ENCODE measurements at places on chromosomes 11 and 22.

DNA sequence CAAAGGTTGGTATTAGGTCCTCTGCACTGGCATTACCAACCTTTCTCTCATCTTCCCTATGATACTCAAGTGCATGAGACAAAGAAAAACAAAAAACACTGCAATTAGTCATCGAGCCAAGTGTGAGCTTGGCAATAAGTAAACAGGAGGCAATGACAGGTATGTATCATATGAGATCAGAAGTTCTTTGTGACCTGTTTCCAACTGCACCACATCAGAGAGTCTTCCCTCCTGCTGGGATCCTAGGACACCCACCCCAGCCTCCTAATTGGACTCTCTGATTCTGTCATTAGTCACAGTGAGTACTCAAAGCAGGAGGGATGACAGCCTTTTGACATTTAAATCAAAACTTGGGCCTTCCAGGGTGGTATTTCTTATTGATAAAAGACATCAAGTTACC lies 7.8 kb upstream of the JAML start:
- no peak for DNase-seq

- DNase-seq, result no peak
These were observed 3.6 kb downstream of the C11orf87 start for GRCh38 chr11:109425554-109425953.

DNA sequence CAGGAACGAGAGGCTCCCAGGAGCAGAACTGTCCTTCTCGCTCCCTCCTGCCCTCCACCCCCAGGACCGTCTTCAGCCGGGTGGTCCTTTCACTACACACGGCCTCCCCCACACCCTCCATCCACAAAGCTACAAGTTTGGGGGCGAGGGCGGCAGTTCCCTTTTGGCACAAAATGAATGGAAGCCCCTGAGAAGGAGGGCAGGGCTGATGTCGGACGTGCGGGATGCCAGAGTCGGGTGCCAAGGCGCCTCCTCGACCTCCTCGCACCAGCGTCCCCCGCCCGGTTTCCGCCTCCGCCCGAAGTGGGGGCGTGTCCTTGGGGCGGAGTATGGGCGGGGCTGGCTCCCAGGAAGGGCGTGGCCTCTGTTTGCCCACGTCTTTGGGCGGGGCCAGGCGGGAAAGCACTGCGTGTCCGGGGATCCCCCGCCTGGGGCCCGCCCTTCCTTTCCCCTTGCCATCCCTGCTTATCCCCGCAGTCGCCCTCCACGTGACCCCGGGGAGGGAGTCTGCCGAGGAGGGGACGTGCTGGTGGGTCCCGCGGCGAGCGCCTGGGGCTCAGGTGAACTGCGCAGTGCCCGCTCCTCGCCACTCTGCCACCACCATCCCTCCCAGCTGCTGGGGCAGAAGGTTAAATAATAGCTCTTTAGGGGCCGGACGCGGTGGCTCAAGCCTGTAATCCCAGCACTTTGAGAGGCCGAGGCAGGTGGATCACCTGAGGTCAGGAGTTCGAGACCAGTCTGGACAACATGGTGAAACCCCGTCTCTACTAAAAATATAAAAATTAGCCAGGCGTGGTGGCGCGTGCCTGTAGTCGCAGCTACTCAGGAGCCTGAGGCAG lies 937 bp upstream of the EFEMP2 start:
- peak; percentile 48 for DNase-seq

- no peak for DNase-seq
These were observed 13.0 kb upstream of the CYB5R3 start for GRCh38 chr22:42661985-42662831.

DNA sequence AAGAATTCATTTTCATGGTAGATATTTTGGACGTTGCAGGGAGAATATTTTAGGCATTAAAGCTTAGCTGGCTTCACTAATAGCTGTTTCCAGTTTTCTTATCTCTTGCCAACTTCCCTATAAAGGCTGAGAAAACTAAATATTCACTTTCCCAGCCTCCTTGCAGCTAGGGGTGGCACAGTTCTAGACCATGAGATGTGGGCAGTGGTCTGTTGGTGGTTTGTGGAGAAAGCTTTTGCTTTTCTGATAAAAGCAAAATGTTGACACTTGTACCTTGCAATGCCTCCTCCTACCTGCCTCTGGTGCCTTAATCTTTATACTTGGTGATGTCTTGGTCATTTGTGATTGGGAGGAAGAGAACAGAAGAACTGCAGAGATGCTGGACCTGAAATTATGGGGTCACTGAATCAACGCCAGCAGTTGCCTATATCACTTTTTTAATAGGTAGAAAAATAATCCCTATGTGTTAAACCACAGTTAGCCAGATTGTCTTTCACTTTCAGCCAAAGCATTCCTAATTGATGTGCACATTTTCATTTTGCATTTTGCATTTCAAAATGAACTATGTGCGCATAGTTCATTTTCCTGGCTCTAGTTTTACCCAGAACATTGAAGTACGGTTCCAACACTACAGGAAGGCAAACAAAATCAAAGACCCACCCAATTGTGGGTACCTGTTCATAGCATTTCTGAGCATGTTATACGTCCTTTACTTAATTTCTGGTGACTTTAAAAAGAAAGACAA lies 24.9 kb upstream of the ABTB2 start:
- DNase-seq, result no peak

DNA sequence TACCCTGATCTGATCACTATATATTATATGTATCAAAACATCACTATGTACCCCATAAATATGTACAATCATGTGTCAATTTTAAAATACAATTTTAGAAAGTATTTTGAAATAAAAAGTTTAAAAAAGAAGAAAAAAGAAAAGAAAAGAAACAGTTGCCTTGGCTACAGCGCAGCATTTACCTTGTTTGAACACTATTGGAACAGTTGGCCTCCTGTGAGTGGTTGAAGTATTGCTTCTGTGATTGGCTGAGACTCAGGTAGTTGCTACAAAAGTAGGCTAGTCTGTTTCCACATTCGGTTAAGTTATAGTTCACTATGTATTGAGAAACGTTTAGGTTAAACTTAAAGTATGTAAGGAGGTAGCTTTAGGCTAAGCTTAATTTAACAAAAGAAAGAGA lies 7.9 kb upstream of the DTX4 start:
- DNase-seq, result no peak

DNA sequence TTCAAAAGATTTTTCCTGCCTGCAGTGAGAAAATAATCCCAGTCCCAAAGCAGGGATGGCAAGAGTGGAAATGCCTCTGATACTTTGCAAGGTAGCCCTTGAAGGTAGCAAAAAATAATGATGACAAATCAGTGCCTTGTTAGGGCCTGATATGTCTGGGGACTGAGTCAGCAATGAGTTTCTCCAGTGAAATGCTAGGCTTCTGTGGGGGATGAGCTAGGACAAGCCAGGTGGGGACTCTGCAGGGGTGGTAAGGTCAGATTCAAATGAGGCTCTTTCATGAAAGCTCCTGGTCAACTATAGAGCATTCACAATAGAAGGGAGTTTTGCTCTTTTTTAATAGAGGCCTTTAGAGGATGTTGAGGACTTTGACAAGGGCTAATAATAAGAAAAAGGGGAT lies 77.7 kb downstream of the ME3 start:
- DNase-seq, result no peak

- no peak for DNase-seq
These were observed 3.1 kb downstream of the NAP1L4 start for GRCh38 chr11:2989006-2989405.

GRCh38 chr11:79346021-79346420 lies 94.8 kb downstream of the TENM4 start:
- no peak for DNase-seq

GRCh38 chr22:37681556-37682049 lies 4.5 kb upstream of the NOL12 start:
- DNase-seq, result no peak

- no peak for DNase-seq
These were observed 21.3 kb upstream of the GRAMD4 start for GRCh38 chr22:46598737-46599424.

DNA sequence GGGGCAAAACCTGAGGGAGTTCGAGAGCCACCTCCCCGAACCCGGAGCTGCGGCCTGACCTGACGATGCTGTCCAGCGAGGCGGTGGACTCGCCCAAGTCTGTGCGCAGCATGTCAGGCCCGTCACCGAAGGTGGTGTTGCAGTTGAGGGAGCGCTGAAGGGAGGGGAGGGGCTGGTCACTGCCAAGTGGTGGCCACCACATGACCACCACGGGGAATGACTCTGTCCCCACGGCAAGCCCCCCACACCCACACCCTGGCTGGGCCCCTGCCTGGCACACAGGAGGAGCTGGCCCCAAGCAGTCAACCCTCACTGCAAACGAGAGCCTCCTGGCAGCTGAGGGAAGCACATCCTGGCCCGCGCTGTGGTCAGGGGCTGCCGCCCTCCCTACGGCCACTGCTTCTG lies 30.8 kb downstream of the TRMU start:
- DNase-seq, result no peak

DNA sequence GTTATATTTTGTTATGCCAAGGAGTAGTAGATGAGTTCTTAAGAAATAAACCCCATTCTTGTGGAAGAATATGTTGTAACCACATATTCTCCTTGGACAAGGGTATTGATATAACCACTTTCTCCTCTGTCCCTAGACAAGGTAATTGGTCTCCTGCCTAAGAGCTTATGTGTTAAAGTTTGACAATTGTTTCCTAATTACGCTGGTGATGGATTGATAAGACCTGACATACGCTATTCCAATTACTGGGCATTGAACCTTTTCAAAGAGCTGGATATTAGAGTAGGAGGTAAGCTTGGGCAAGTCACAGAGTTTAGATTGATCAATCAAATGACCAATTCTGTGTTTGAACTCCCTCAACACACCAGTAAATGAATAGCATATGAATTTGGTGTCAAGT lies 88.9 kb downstream of the RAB38 start:
- DNase-seq, result no peak

- no peak for DNase-seq
These were observed 86.5 kb upstream of the E2F8 start for GRCh38 chr11:19327280-19327679.

- DNase-seq, result no peak
These were observed 63.7 kb downstream of the HIPK3 start for GRCh38 chr11:33320814-33321330.

DNA sequence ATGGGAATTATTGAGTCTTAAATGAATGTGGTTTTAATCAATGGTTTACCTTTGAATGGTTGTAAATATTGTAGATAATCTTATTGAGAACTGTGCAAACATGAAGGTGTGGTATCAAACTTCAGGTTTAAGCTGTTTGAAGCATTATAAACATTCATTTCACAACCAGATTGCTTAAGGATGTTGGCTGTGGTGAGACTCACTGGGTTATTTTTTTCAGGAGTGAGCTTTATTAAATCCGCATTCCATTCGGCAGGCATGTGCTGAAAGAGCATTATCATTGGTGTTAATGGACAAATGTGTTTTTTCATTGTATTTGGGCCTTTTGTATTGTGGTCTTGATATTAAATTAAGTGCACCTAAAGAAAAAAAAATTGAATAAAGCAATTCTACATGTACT lies 9.7 kb downstream of the MMP3 start:
- peak; percentile 43 for DNase-seq

DNA sequence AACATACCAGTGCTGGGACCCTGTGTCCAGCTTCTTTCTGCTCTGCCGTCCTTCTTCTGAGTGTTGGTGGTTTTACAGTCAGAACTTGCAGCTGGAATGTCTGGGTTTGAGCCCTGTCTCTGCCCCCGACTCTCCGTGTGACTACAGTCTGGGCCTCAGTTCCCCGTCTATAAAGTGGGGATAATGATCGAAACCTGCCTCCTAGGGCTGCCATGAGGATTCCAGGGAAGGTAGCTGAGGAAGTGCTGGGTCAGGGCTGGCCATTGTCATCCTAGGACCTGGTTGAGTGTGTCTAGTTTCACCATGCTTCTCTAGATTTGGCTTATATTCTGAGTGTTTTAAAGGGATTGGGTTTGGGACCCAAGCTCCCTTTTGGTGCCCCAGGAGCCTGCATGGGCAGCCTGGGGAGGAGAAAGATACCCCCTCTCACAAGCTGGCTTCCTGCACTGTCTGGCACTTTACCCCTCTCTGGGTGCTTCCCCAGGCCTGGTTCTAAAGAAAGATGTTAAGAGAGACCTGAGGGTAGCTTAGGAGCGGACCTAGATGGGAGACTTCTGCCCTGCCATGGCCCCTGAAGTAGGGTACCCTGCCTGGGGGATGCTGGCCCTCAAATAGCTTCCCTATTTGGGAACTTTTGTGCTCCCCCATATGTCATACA lies 49.9 kb downstream of the TSPAN18 start:
- DNase-seq, result no peak

- no peak for DNase-seq
These were observed 33.6 kb downstream of the TBC1D22A start for GRCh38 chr22:46795845-46796565.

- DNase-seq, result no peak
These were observed 3.2 kb upstream of the BDNF start for GRCh38 chr11:27703481-27703880.

- peak; percentile 93 for DNase-seq
These were observed 11.2 kb upstream of the PPP2R1B start for GRCh38 chr11:111777094-111778046.

- no peak for DNase-seq
These were observed 131.0 kb downstream of the MORC2 start for GRCh38 chr22:30837531-30837930.

DNA sequence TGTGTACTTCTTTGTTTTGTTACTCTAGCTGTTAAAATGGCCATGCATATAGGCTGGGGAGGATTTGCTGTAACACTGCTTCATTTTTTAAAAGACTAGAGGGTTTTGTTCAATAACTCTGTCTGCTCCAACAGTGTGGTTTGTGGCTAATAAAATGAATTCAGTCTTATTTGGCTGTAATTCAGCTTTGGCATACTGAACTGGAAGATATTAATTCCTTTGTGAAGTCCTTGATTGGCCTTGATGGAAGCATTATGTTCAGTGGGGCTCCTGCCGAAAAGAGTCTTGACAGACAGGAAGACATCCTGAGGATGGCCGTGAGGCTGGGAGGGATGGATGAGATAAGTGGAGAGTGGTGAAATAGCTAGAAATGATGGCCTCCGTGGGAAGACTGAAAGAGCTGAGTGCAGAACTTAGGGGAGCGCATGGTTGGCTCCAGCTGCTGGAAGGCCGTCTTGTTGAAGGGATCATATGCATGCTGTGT lies 44.8 kb upstream of the MYO18B start:
- DNase-seq, result no peak

- no peak for DNase-seq
These were observed 238.5 kb downstream of the METTL15 start for GRCh38 chr11:28346721-28347120.

GRCh38 chr11:14577292-14577691 lies 57.1 kb upstream of the PSMA1 start:
- DNase-seq, result no peak

GRCh38 chr11:64531906-64532312 lies 59.1 kb upstream of the SLC22A12 start:
- DNase-seq, result no peak

- DNase-seq, result no peak
These were observed 120.0 kb downstream of the SLC17A6 start for GRCh38 chr11:22458161-22458560.

GRCh38 chr11:59154610-59155009 lies 12.0 kb downstream of the FAM111A start:
- DNase-seq, result no peak

DNA sequence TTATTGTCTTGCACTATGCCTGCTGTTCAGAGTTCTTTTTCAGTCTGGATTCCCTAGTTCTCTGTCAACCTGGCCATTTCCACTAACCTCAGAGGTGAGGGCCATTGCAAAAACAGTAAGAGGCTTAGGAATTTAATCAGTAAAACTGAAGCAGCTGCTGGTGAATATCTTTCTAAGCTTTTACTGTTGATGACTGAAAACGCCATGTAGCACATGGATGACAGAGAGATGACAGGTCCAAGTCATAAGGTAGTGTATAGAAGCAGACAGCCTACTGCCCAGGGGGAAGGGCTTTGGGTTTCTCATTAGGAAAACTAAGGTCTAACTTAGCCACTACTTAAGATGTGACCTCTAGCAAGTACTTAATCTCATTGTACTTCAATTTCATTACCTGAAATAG lies 152.6 kb upstream of the DDI1 start:
- no peak for DNase-seq

GRCh38 chr11:367956-368413 lies 1.3 kb upstream of the B4GALNT4 start:
- no peak for DNase-seq
